Caudate nucleus (tissue), 63 donors: ENCODE measurements at places on chromosomes 7 and 10.

- DNase-seq = no peak
These were observed 232.5 kb downstream of the CDK14 start for GRCh38 chr7:90828601-90829000.

- DNase-seq = no peak
These were observed 48.7 kb upstream of the SHH start for GRCh38 chr7:155860840-155861479.

GRCh38 chr7:120412139-120413050, 139.4 kb downstream of the KCND2 start:
- no peak for DNase-seq

DNA sequence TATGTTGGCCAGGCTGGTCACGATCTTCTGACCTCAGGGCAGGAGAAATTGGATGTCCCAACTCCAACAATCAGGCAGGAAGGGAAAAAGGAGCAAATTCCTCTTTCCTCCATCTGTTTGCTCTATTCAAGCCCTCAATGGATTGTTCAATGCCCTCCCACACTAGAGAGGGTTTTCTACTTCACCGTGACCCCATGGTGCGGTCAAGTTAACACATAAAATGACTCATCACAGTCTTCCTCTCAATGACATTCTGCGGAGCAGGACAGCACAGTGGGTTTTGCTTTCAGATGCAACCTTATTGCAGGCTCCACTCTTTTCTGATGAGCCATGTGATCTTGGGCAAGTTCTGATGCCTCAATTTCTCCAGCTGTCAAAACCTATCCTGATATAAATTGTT, 364.9 kb downstream of the ANKRD30A start:
- DNase-seq = no peak

DNA sequence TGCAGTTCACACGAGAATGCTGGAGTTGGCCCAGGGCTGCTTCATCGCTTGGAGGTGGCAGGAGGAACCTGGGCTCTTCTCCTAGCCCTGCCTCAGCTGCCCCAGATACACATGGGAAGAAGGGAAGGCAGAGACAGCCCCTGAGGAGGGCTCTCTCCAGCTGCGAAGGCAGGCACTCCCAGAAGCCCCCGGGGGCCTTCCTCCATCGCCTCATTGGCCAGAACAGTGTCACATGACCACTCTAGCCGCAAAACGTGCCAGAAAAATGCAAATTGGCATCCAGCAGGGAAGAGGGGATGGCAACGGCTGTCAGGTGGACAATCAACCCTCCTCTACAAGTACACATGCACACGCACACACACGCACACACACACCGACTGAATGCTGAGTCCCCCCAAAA, 217.8 kb upstream of the FRMD4A start:
- DNase-seq = no peak
